ENCODE measurements at places on chromosomes 7 and 10. TPM values are rescaled to one million over a fixed set of nuclear protein-coding genes. Genes with fewer than 3 reads are reported as not detected.
A peak's percentile ranks its signal among the peaks of the same experiment; 100 is the strongest.

DNA sequence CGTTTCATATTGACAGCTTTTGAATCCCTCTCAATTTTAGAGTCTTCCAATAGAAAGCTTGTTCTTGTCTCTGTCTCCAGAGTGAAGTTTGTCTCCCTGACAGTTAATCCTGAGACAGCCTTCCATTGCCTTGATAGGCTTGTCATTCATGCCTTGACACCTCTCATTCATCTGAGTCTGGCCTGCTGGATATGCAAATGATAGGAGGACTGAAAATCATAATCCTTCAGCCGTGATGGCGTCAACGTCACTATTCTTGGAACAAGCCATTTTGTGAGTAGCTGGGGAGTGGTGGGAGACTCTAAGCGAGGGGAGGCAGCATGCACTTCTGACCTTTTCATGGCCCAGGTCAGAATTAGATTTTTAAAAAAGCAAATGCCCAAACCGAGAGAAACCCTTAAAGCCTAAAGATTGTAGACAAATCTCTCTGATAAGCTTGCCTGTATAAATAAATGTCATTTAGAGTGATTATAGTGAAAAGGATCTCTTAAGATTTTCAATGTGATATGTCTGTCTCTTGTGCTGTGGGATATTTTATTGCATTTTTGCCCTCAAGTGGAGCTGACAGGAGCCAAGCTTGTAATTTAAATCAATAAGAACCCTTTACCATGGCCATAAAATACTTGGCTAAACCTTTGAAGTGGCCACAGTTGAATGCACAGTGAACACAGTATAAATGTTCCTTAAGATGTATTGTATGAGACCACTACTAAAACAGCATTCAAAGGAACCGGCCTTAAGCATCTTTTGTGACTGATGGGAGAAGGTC, 148.8 kb downstream of the SNX10 start:
- no peak for DNase-seq

The MLXIPL gene
- polyA plus RNA-seq = 0.80 TPM

- DNase-seq = no peak
Measured at GRCh38 chr10:84317174-84317573, 11.2 kb upstream of the CCSER2 start.

DNA sequence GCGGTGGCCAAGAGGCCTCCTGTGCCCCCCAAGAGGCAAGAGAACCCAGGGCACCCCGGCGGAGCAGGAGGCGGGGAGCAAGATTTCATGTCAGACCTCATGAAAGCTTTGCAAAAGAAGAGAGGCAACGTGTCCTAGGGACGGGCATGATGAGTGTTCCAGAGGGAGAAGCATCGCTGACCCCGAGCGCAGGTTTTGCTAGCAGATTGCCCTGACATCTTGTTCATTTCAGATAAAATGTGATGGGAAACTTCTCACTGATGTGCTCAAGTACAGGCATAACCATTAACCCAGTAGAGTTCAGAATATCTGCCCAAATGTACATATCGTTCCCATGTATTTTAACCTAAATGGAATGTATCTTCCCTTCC, 129.2 kb downstream of the APBB1IP start:
- DNase-seq = no peak

DNA sequence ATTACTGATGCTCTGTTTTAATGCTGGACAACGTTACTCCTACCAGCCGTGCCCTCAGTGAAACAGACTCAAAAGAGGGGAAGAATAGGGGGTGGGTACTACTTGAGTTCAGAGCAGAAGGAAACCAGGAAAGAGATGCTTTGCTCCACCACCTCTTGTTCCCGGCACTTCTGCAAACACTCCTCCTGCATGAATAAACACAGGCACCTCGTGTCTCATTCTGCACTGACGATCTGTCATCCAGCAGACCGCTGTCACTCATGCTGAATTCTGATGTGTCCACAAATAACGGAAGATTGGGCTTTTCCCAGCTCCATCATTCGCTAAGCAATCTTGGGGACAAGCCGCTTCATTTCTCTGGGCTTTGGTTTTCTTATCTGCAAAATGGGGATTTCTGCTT, 26.7 kb downstream of the YWHAG start:
- no peak for DNase-seq

The SHLD2 gene
- polyA plus RNA-seq = 21.3 TPM

DNA sequence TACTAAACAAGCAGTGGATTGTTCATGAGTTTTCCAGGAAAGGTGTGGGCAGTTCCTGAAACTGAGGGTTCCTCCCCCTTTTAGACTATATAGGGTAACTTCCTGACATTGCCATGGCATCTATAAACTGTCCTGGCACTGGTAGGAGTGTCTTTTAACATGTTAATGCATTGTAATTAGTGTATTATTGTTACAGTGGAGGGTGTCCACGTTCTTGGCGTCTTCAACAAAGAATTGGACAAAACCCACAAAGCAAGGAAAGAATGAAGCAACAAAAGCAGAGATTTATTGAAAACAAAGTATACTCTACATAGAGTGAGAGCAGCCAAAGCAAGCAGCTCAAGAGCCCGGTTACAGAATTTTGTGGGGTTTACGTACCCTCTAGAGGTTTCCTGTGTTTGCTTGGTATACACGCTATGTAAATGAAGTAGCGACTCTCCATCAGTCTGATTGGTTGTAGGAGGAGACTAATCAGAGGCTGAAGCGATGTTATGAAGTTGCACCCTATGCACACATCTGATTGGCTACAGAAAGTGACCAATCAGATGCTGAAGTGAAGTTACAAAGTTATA, 175.2 kb downstream of the NSUN6 start:
- no peak for DNase-seq

DNA sequence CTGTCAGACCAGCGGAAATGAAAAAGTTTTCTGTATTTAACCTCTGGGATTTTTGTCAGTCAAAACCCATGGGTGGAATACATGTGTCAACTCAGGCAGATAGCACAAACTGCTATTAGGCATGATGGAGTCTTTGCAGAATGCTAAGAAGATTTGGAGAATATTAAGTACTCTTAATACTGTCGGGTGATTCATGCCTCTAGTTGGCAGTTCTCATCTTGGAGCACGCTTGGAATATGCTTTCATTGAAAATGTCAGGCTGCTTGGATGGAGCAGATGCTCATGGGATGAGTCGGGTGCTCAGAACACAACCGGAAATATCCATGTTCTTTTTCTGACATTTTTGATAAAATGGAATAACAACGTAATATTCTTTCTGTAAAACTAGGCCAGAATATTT, 27.6 kb upstream of the PRKG1 start:
- DNase-seq = no peak

The SLC13A1 gene
- polyA plus RNA-seq = not detected

GRCh38 chr10:73926152-73926764, 15.3 kb downstream of the PLAU start:
- DNase-seq = no peak

- DNase-seq = peak; percentile 45
Measured at GRCh38 chr7:29976673-29977415, 12.8 kb downstream of the SCRN1 start.

The DYNC1I1 gene
- polyA plus RNA-seq = 1.3 TPM

DNA sequence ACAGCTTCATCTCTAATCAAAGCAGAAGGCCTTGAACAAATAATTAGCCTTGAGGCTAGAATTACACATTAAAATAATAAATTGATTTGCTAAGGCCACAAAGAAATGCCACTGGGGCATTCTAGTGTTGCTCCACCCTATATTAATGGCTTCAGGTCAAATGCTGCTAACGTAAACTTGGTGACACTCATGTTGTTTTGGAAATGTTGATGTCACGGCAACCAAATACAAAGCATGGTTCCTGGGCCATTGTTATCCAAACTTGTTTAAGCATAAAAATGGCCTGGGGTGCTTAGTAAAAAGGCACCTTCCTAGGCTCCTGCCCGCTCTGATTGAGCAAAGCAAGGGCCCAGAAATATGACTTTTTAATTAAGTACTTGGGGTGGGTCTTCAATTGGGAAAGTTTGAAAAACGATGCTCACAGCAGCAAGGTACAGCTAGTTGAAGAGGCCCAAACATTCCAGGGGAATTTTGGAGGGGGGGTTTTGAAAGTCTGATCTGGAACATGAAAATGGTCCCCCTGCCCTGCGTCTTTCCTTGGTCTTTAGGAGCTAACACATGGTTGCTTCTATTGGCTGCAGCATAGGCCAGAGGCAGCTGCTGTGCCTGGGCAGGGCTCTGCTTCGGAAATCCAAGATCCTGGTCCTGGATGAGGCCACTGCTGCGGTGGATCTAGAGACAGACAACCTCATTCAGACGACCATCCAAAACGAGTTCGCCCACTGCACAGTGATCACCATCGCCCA, 67.8 kb downstream of the ABCC2 start:
- peak; percentile 62 for DNase-seq

GRCh38 chr10:60856405-60856804, 78.1 kb downstream of the CDK1 start:
- no peak for DNase-seq

The INTS1 gene
- polyA plus RNA-seq = 23.9 TPM

GRCh38 chr7:39761449-39761848, 138.1 kb downstream of the RALA start:
- no peak for DNase-seq

- no peak for DNase-seq
Measured at GRCh38 chr7:135661311-135662122, 797 bp upstream of the STMP1 start.

- no peak for DNase-seq
Measured at GRCh38 chr7:66315192-66315591, 110.1 kb downstream of the TPST1 start.

DNA sequence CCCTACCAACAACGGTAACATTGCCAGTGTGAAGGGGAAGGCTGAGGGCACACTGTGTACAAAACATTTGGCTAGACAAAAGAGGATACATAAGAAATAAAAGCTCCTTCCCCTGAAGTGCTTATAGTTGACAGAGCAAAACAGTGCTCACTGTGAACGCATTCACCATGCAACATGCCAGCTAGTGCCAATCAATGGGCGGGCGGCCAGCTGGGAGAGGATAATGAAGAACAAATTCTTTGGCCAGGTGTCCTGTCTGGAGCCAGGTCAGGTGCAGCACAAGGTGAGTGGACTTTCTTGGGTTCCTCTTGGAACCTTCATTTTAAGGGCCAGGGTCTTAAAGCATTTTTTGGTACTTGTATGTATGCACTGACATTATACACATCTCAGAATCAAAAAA, 106.1 kb downstream of the ICA1 start:
- DNase-seq = no peak

DNA sequence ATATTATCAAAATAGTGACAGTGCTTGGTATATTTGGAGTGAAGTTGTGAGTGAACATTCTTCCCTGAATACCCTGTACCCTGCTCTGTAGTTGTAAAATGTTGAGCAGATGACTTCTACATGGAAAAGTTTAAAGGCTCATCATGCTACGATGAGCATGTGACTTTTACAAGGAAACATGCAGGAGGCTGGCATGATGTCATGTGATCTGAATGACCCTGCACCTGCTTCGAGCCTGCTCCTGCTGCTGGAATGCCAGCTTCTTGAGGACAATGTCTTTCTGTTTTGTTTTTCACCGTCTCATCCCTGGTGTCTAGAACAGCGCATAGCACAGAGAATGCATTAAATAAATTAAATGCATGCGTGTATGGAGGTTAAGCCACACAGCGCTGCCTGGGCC, 5.4 kb upstream of the INPP5A start:
- no peak for DNase-seq

DNA sequence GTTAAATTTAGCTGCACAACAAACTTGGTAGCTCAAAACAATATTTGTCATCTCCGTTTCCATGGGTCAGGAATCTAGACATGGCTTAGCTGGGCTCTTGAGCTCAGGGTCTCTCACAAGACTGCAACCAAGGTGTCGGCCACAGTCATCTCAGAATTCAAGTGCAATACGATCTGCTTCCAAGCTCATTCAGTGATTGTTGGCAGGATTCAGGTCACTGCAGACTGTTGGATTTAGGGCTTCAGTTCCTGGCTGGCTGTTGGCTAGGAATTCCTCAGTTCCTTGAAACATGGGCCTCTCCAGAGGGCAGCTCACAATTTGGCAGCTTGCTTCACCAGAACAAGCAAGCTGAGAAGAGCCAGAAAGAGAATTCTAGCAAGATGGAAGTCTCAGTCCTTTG, 17.5 kb upstream of the CHST3 start:
- DNase-seq = no peak

- no peak for DNase-seq
Measured at GRCh38 chr7:1449951-1450350, 9.3 kb downstream of the MICALL2 start.

DNA sequence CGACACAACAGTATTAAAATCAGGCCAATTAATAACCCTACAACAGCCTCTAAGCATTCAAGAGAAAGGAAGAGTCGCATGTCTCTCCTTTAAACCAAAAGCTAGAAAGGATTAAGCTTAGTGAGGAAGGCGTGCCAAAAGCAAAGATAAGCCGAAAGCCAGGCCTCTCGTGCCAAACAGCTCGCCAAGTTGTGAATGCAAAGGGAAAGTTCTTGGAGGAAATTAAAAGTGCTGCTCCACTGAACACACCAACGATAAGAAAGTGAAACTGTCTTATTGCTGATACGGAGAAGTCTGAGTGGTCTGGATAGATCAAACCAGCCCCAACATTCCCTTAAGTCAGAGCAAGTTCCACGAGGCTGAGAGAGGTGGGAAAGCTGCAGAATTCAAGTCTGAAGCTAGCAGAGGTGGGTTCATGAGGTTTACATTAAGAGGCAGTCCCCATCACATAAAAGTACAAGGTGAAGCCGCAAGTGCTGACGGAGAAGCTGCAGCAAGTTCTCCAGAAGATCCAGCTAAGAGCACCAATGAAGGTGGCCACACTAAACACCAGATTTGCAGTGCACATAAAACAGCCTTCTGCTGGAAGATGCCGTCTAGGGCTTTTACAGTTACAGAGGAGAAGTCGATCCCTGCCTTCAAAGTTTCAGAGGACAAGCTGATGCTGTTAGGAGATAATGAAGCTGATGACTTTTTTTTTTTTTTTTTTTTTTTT, 194.8 kb downstream of the MAD1L1 start:
- peak; percentile 56 for DNase-seq

GRCh38 chr7:113840954-113841353, 77.9 kb downstream of the PPP1R3A start:
- no peak for DNase-seq
